ENCODE measurements at places on chromosomes 3 and 15.

DNA sequence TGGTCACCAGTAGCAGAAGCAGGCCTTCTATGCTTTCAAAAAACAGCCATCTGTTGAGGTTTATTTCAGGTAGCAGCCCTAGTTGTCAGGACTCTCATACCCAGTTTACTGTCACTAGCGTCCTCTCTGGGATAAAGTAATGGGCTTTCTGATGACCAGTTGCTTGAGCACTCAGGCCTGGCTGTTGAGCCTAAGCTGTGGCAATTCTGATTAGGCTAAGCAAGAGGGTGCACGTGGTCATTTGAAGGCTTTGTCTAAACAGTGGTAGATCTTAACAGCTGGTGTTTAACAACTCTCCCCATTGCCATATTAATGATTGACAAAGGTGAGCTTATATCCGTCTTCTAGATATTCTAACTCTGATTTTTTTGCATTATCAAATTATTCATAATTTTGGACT lies 132.9 kb upstream of the TMCO5A start:
- no peak for DNase-seq

- no peak for DNase-seq
These were observed 53.7 kb upstream of the MAGI1 start for GRCh38 chr3:66092175-66092995.

DNA sequence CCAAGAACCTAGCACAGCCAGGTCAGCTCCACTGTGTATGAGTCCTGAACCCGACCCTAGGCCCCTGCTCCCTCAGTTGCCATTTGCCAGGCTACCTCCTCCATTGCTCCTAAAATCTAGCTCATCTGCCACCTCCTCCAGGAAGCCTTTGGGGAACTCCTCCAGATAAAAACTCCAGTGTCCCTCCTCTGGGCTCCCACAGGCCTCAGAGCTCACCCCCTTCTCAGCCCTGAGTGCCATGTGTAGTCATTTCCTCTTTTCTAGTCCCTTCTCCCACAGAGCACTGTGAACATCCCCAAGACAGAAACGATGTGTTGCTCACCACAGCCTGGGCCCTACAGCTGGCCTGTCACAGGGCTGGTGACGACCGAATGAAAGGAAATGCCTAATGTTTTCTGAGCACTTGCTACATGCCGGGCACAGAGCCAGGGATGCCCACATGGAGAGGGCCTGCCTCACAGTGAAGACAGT lies 61.0 kb downstream of the IQSEC1 start:
- DNase-seq, result no peak

DNA sequence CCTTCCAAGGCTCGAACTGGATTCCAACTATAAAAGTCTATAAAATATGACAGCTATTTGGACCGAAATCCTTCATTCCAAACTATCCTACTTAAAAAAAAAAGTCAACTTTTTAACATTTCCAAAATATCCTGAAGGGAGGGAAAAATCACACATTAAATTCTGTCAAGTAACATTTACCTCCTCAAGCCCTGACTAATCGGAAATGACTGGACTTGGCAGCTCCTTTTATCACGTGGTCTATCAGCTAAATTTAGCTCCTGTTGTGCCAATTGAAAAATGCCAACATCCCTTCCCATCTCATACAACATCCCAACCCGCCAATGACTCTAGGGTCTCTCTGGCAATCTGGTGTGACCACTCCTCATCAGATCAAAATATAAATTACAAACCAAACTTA lies 297.9 kb downstream of the FHIT start:
- no peak for DNase-seq

- no peak for DNase-seq
These were observed 207.8 kb downstream of the PLCL2 start for GRCh38 chr3:17092583-17092933.

- no peak for DNase-seq
These were observed 130.5 kb upstream of the LMCD1 start for GRCh38 chr3:8371085-8371551.
